Right atrium auricular region (tissue), 2 donors: ENCODE measurements at places on chromosomes 3 and 15.

DNA sequence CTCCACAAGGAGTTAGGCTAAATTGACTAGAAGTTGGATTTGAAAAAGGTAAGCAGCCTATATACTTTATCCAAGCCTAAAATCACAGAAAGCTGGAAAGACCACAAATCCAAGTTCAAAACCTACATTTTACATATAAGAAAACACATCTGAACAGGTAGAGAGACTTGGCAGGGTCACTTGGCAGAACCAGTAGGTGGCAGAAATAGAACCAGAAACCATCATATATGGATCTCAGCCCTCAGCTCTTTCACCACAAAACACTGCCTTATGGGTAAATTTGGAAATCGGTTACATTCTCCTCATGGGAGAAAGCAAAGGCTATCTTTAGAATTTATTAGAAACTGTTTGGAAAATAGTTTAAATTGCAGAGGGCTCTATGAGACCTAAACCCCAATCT, 44.2 kb downstream of the MKRN2 start:
- no peak for DNase-seq

- no peak for DNase-seq
Observed at GRCh38 chr3:78978037-78978436, 789.8 kb downstream of the ROBO1 start.

GRCh38 chr15:78415284-78415683, 22.7 kb upstream of the IREB2 start:
- no peak for DNase-seq

GRCh38 chr3:20914310-20914709, 728.3 kb upstream of the SGO1 start:
- no peak for DNase-seq

- DNase-seq = no peak
Observed at GRCh38 chr3:85572978-85573377, 614.2 kb downstream of the CADM2 start.

DNA sequence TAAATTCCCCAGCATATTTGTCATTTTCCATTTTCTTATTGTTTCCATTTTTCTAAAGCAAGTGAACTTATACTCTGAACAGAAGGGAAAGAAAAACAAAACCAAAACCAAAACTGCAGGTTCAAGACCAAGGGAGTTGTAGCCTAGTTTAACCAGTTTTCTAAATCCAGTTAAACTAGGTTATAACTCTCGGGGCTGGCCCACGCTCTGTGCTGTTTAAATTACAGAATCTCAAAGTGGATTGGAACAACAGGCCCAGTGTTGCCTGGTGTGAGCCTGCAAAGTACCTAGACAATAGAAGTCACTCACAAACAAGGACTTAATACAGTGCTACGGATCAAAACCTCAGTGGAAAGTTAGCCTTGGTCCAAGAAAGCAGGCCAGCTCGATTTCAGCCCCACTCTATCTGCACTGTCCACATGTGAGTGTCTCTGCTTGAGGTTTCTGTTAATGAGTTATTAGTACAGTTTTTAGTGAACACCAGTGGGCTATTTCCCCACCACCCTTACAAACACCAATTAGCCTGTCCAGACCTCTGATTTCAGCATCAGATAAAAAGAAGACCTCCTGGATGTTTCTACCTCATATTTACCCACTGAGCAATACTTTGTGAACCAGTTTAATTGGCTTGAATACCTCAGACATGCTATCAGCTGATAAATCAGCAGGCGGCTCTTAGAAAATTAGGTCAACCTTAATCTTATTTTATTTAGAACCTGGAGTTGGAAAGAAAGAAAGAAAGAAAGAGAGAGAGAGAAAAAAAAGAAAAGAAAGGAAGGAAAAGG, 93.8 kb upstream of the PDZRN3 start:
- DNase-seq = no peak

- no peak for DNase-seq
Observed at GRCh38 chr15:71373917-71374316, 258.6 kb downstream of the THSD4 start.

- DNase-seq = no peak
Observed at GRCh38 chr3:84108442-84108971, 850.3 kb upstream of the CADM2 start.

- DNase-seq = no peak
Observed at GRCh38 chr15:68589783-68590710, 11.3 kb downstream of the CORO2B start.

DNA sequence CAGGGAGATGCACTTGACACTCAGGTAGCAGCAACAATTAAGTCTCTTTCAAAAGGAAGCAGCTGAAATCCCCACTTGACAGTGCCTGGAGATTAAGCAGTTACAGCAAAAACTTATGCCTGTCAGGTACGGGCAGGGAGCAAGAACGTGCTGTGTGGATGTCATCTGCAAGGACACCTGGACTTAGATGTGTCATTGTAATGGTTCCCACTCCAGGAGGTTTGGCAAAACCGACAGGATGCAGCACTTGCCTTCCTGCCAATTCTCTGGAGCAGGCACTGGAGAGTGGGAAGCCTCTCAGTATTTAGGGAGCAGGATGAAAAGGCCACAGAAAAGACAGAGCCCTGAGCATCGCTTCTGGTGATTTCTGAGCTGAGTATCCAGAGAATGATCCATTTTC, 292.4 kb downstream of the PDCD6IP start:
- DNase-seq = no peak

- no peak for DNase-seq
Observed at GRCh38 chr15:99212406-99212805, 37.0 kb downstream of the TTC23 start.

DNA sequence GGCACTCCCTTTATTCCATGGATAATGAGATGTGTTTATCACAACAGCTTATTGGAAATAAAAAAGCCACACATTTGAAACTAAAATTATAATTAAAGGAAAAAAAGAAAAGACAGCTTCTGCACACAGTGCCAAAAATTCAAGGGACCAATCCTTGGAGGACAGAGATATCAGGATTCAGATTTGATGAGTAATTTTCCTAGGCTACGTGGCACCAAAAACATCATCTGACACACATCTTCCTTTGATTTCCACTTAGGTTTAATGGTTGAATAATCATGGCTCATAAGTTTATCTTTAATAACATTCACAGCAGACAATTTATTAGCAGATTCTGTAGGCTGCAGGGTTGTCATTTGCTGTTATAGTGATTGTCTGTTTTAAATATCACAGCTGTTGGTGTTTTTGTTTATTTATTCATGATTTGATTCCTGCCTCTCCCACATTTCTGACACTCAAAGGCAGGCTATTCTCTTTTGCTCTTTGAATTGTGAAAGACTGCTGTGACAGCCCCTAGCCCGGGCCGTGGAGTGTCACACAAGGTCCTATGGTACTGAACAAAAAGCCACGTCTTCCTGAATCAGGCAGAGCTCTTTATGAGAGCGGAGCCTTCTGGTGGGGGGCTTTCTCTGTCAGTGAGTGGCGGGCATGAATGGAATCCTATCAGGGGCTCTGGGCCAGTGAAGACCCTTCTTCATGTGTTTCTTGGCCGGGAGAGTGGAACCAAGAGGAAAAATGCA, 708.5 kb downstream of the SQOR start:
- no peak for DNase-seq

DNA sequence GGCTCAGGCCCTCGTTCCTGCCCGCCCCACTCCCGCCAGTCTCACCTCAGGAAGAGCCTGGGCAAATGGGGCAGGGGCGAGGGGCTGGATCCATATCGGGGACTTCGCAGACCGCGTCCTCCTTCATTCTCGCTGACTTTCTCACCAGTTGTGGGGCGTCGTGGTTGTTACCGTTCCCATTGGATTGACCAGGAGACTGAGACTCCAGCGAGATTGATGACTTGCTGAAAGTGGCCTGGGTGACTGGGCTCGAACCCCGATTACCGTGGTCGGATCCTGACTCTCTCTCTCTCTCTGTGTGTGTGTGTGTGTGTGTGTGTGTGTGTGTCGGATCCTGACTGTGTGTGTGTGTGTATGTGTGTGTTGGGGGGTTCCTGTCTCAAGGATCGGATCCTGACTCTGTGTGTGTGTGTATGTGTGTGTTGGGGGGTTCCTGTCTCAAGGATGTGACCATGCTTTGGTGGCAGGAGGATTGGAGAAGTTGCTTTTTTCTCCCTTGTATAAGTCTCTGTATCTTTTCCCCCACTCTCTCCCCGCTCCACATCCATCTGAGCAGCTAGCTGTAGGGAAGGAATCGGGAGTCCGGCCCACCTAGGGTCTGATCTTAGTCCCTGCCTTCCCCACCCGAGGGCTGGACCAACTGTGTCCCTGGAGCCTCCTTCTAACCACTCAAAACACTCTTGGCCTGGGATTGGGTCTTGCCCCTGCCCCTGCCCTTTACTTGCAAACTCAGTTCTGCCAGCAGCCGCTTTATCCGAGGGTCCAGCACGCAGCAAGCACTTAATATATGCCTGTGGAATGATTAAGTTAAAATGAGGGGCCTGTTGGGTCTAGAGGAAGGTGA, 603 bp downstream of the PLEKHO2 start:
- DNase-seq = peak; percentile 81

DNA sequence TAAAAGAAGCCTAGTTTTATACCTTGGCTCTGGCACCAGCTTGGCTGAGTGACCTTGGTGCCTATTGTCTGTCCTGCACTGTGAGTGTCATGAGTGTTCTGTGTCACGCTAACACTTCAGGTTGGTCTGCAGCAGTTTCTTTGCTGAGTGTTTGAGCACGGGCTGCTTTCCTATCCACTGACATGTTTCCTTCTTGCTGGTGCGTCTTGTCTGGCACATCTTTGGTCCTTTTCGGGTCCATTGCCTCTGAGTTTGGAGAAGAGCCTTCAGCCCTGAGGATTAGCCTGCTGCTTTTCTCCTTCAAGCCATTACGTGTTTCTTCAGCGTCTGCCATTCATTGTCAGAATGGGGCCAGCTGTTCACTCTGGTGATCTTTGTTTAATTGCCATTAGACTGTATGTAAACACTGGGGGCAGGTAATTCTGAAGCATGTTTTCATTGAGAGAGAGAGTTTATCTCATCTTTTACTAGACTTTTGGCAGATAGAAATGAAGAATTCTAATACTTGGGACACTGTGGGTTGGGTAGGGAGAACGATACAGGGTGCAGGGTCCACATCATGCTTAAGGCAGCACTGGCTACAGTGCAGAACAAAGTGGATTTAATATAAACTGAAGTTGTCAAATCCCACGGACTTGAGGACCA, 55.5 kb downstream of the LRRC28 start:
- DNase-seq = no peak

DNA sequence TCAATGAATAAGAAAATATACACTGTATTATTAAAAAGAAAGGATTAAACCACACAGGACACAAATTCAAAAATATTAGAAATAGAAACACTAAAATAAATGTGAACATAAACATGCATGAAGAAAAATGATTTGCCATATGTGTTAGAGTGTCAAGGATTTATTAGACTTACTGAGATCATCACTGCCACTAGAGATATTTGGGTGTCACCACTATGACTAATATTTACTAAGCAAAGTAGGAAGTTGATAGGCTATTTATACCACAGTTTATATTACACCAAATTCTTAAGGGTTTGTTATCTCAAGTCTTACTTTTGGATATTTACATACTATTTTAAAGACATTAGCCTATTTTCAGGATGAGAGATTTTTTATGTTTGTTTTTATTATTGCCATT, 575.0 kb upstream of the SGO1 start:
- DNase-seq = no peak

DNA sequence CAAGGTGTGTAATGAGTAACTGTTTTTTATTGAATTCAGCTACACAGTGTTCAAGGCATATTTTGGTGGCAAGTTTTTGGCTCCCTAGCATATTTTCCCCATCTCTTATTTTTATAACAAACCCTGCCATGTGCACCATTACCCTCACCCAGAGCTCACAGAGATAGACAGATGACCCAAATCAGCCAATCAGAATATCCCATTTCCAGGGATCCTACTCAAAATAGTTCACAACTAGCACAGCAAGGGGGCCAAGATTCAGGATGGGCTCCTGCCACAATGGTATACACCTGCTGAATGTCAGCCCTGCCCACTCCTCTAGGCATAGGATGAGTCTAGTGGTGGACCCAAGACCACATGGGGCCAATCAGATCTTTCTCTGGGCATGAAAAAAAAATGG, 78.8 kb upstream of the SETMAR start:
- no peak for DNase-seq

DNA sequence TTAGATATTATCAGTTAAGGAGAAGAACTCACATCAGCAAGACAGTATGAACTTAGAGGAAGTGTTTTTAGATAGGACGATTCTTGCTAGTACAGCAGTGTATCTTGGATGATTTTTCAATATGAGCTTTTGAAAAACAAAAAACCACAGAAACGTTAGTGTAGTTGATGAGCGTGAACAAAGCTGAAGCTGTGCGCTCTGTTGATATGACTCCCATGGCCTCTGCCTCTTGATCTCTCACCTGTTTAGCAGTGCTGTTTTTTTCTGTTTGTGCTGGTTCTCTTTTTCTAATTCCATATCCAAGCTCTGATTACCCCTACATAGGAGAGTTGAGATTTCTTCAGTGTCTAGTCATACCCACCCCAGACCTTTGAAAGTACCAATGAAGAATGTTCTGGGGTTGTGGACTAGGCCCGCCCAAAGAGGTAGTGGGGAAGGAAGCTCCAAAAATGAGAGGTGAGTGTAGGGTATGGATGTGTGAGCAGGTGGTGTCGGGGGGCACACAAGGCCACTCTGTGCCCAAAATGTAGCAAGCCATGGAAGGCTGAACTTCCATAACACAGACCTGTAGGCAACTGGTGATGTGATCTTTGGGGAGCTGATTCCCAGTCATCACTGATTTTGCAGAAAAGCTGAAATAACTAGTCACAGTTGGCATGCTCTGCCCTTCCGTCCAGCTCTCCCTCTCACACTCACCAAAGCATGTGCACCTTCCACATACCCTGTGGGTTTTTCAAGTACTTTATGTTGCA, 20.0 kb upstream of the CMTM7 start:
- DNase-seq = no peak

DNA sequence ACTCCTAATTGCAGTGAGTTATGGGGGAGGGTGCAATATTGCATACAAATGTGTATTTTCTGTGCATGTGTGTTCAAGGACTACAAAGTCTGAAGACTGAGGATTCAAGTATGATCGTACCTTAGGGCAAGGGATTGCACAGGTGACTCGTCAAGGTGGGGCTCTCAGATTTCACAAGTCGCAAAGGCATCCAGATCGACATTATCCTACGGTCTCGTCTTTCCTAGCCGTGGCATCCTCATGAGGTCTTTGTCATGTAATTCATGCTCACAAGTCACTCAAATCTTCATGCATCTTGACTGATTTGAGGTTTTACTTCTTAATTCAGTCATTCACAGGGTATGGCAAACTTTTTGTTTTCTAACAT, 191.4 kb upstream of the HES1 start:
- DNase-seq = no peak

- DNase-seq = no peak
Observed at GRCh38 chr15:56996093-56996492, 77.6 kb downstream of the TCF12 start.

DNA sequence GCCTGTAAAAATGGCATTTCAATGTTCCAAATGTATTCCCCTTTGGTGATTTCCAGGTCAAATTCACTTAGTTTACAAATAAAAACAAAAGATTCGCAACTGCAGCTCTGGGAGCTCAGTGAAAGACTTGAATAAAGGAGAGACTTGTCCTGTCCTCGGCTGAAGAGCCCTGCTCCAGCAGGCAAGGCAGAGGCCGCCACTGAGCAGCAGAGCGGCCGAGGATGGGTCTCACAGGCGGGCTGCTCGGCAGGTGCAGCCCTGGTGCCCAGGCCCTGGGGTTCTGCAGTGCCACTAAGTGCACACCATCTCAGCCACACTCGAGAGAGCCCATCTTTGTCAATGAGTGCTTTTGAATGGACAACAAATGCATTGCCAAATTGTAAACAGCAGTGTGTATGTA, 856.2 kb downstream of the AGBL1 start:
- no peak for DNase-seq

GRCh38 chr15:29196290-29196689, 73.3 kb downstream of the NSMCE3 start:
- DNase-seq = no peak
